ENCODE measurements at places on chromosomes 2 and 18.

- no peaks in the 10 kb centered on the region for H3K27me3 ChIP-seq
- H3K4me3 ChIP-seq = no peak overlapping the region
- H3K27ac ChIP-seq = no peak overlapping the region
- peaks cover 18% of the 10 kb centered on the region for H3K4me1 ChIP-seq
Observed at GRCh38 chr2:181203412-181203811, 223.0 kb downstream of the UBE2E3 start.

- DNase-seq = no peak
- H3K4me1 ChIP-seq = peaks cover 7% of the 10 kb centered on the region
- no peaks in the 10 kb centered on the region for H3K27me3 ChIP-seq
Observed at GRCh38 chr2:24365051-24365450, 4.7 kb upstream of the ITSN2 start.

- H3K4me1 ChIP-seq = peaks cover 48% of the 10 kb centered on the region
- no peaks in the 10 kb centered on the region for H3K36me3 ChIP-seq
- peak overlapping the region; percentile 26 for H3K4me3 ChIP-seq
- DNase-seq = no peak
- H3K27me3 ChIP-seq = no peaks in the 10 kb centered on the region
Observed at GRCh38 chr18:59885579-59886163, 14.1 kb upstream of the PMAIP1 start.

GRCh38 chr2:119178776-119179175 lies 20.2 kb upstream of the C1QL2 start:
- no peaks in the 10 kb centered on the region for H3K36me3 ChIP-seq
- H3K27me3 ChIP-seq = no peaks in the 10 kb centered on the region
- no peak overlapping the region for H3K4me3 ChIP-seq
- no peak for DNase-seq
- H3K27ac ChIP-seq = no peak overlapping the region

GRCh38 chr18:1048032-1048431 lies 143.4 kb downstream of the ADCYAP1 start:
- H3K4me1 ChIP-seq = no peaks in the 10 kb centered on the region
- no peak overlapping the region for H3K27ac ChIP-seq
- no peak for DNase-seq
- H3K4me3 ChIP-seq = no peak overlapping the region
- H3K36me3 ChIP-seq = no peaks in the 10 kb centered on the region

- H3K4me1 ChIP-seq = no peaks in the 10 kb centered on the region
- no peak overlapping the region for H3K4me3 ChIP-seq
- H3K27me3 ChIP-seq = no peaks in the 10 kb centered on the region
- peaks cover 22% of the 10 kb centered on the region for H3K36me3 ChIP-seq
- peak overlapping the region; percentile 39 for H3K27ac ChIP-seq
Observed at GRCh38 chr2:45545943-45546342, 65.1 kb downstream of the SRBD1 start.

All from naive thymus-derived CD8-positive, alpha-beta T cell (primary cell).